ENCODE measurements at places on chromosomes 6 and 20.

GRCh38 chr20:4040283-4041179 is 25.2 kb upstream of the RNF24 start:
- DNase-seq: no peak

DNA sequence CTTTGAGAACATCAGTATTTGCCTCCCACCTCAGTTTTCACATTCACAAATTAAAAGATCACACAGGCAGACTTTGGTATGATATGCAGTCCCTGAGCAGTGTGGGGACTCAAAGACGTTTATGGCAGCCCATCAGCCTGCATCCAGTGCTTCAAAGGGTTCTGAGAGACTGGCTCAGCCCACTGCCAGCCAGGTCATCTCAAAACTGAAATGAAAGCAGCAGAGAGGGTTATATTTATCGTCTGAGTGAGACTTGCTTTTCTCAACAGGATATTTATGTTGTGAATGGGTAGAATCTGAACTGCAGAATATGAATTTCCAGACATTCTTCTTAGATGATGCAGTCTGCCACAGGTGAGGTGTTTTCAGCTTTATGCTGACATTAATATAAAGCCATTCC is 159.8 kb downstream of the NRN1 start:
- no peak for DNase-seq

- DNase-seq: no peak
Measured at GRCh38 chr20:5910186-5910585, 40.1 kb downstream of the TRMT6 start.

DNA sequence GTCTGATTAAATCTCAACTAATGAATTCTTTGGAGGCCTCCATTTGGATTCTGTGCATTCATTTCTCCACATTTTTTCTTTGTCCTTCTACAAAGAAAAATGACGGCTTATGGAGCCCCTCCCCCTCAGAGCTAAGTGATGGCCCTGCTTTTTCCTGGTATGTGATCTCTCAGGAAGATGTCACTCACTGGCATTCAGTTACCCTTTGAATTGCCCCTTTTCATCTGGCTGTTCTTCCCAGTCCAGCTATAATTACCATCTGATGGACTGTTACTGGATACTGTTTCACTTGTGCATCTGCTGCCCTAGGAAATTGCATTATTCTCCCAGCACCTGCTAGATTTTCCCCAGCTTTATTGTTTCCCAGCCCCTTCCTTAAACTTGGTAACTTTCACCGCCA is 151.9 kb downstream of the CFAP61 start:
- DNase-seq: no peak

GRCh38 chr6:17768881-17769280 is 62.2 kb upstream of the NUP153 start:
- DNase-seq: no peak

DNA sequence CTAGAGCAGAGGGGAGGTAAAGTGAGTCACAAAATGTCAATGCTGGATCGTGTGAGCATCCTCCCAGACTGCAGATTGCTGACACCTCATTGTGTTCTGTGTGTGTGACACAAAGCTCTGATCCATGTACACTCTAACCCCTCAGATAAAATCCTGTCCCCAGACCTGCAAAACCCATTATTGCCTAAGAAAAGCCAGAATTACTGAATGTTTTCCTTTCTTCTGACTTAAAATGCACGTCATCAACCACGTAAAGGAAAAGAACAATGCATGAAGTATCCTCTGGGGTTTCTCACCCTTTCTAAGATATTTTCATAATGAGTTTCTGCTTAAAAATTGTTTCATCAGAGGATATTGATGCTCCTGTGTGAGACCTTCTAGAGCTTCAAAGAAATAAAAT is 218.0 kb upstream of the PREP start:
- DNase-seq: no peak

DNA sequence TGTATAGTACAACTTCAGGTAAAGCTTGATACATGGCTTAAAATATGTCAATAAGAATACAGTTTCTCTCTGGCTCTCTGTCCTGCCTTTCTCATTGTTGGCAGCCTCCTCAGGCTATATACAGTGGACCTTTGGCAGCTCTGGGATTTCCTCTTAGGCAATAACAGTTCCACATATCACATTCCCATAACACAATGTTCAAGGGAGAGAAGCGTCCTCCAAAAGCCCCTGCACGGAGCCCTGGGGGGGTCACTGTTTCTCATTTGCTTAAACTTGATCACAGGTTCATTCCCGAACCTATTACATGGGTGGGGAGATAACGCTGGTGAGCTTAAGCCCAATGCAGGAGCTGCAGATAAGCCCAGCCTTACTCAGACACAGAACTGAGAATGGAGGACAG is 4.4 kb upstream of the FLRT3 start:
- no peak for DNase-seq

GRCh38 chr20:2671977-2672376 is 8.0 kb upstream of the IDH3B start:
- DNase-seq: no peak

- DNase-seq: no peak
Measured at GRCh38 chr6:107466062-107466461, 6.7 kb upstream of the PDSS2 start.

DNA sequence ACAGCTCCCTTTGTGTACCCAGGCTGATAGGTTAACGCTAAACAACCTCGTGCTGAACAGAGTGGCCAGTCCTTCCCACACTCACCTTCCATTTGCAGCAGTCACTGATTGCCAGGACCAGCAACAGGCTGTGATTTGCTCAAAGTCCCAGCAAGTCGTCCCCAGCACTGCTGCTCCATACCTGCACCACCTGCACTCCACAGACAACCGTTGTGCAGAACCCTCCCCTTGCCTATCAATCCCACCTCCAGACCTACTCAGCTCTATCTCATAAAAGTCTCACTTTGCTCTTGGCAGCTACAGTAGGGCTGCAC is 43.1 kb upstream of the SCML4 start:
- no peak for DNase-seq

DNA sequence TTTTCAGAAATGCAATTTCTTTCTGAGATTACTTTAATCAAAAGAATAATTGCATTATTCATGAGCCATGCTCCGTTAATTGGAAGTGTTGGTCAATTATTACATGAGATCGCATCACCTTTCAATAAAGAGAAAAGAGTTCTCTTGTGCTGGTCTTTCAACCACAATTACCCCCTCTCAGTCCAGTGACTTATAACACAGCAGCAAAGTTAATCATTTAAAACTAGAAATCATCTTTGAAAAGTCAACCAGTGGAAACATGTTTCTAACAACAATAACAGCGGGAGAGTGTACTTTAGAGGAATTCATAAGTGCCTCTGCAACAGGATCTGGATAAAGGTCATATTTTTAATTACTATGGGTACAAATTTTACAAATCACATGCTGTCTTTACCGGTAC is 384.4 kb upstream of the AGPAT4 start:
- DNase-seq: no peak

- no peak for DNase-seq
Measured at GRCh38 chr6:82959385-82959941, 106.2 kb downstream of the UBE3D start.

DNA sequence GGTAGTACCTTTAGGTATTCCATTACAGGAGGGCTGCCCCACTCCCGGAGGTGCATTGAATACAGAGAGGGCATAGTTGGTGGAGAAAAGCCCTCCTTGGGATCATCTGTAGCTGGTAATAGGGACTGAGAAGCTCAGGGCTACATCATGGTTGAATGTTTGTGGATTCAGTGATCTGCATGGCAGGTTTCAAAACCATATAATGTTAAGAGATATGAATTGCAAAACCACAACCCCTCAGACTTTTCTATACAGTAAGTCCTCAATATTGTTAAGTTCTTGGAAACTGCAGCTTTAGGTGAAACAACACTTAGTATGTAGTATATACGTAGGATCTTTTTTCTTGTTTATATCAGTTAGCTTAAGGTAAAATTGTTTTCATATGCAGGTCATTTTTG is 11.3 kb downstream of the TULP4 start:
- DNase-seq: no peak

DNA sequence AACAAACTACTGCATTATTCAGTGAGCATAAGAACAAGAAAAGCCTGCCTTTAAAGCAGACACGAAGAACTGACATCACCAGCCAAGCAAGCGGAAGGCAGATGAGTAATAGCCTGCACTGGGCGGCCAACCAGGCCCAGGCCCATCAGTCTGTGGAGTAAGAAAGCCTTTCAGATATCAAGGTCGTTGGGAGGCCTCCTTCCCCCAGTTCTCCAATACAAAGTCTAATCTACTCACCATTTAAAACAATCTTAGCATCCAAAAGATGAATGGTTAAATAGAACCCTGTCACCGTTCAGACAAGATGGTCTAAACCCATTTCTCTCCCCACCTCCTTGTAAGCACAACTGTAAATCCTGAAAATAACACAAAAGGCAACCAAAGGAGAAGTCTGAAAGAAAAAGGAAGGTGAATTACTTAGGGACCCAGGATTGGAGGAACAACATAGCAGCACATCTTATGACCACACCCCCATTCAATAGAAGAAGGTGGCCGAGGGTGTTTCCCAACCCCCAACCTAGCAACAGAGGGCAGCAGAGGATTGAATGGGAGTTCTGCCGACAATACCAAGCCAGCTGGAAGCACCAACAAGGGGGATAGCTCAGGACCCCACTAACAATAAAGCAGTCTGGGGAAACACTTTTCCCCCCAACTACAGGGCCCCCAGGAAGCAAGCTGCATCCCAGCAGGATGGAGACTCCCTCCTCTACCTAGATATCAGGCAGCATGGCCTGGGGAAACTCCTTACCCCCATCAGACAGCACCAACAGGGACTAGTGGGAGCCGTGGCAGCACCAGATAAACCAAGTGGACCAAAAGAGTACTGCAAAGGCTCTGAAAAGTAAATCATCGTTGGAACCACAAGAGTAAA is 67.9 kb downstream of the ZHX3 start:
- DNase-seq: no peak

DNA sequence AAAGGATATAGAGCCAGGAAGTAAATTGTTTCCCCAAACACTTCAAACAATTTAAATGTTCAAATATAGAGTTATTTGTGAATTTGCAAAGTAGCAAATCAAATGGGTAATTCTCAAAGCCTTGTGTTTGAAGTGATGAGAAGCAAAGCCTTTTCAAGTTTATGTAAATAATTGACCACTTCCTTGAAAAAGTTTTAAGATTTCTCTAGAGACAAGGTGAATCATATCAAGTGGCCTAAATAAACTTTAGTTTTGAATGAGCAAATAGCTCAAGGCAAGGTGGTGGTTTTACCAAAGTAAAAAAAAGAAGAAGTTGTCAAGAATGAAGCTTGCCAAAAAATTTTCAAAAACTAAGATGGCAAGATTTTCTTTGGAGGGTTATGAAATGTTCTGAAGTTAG is 42.6 kb upstream of the IFNGR1 start:
- no peak for DNase-seq

DNA sequence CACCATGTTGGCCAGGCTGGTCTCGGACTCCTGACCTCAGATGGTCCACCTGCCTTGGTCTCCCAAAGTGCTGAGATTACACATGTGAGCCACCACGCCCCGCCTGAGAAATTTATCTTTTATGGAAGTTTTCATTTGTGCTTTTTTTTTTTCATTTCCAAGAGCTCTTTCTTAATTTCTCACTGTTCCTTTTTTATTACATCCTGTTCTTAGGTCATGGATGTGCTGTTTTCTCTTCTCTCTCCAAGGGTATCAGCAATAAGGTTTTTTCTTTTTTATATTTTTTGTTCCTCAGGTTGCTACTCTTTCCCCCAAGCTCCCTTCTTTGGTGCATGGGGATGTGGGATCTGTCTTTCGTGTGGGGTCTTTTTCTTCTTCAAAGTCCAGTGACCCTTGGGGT is 21.2 kb upstream of the LSM14B start:
- DNase-seq: no peak

GRCh38 chr6:42142118-42142835 is at the start of gene C6orf132:
C6orf132 (minus strand) TSS chr6:42142620; CDS start chr6:42142444, 176 bp downstream.
- DNase-seq: no peak

GRCh38 chr6:82396964-82397751 is 33.5 kb downstream of the TPBG start:
- no peak for DNase-seq

- no peak for DNase-seq
Measured at GRCh38 chr6:44525761-44526351, 138.3 kb downstream of the CDC5L start.

DNA sequence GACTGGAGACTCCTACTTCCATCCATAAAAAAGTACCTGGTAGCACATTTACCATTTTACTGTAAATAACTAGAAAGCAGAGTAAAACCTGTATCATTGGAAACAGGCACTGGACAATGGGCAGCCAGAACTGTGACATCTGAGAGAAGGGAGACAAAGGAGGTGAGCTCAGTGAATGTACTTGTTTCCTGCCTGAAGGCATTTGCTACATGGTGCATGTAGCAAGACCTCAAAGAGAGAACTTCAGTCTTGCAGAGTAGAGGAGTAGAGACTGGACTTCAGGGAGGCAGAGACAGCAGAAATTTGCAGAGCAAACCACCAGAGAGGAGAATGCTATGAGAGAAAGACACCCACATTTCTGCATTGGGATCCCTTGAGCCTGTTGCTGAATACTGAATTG is 171.0 kb upstream of the CCN2 start:
- no peak for DNase-seq

DNA sequence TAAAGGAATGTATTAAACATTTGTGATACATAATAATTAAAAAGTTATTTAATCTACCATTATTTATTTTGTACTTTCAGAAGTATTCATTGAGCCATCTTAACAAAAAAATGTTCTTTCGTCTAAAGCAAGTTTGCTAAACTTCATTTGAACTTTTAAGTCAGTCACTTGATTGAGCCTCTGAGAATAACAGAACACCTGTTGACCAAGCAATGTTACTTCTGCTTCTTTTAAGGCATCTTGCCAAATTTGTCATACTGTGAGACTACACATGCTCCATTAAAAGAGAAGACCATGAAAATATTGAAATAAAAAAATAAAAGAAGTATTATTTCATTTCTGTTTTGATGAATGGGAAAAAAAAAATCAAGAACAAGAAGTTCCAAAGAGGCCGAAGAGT is 141.8 kb upstream of the BMP5 start:
- DNase-seq: no peak

GRCh38 chr20:12358006-12358654 is 440.4 kb downstream of the BTBD3 start:
- no peak for DNase-seq

DNA sequence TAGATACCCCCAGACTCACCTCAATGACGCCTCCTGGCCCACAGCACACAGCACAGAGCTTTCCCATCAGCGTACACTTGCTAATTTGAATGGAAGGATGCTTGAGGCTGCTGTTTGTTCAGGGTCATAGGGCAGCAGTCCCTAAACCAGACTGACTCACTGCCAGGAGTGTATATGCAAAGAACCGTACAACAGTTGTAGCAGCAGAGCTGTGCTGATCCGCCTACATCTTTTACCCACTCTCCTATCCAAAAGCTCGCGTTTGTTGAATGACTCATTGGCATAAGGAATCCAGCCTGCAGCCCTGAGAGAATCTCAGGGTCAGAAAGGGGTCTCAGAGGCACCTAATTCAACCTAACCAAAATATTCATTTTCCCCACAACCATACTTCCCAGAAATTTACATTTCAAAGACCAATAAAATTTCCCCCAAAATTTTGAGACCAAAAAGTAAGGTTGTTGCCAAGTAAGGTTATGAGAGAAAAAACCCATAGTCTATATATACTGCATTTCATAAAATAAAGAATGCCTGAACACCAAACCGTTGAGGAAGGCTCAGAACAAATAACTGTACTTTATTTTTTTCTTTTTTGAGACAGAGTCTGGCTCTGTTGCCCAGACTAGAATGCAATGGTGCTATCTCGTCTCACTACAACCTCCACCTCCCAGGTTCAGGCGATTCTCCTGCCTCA is 35.3 kb upstream of the CCND3 start:
- no peak for DNase-seq
